ENCODE measurements at places on chromosomes 11 and 22.

- no peak for DNase-seq
Observed at GRCh38 chr22:49084206-49084605, 743.5 kb downstream of the BRD1 start.

- DNase-seq, result no peak
Observed at GRCh38 chr11:69541001-69541285, 59.5 kb downstream of the LINC01488 start.

GRCh38 chr11:3855808-3856491 is 486 bp downstream of the STIM1 start:
- DNase-seq, result peak; percentile 70

- DNase-seq, result no peak
Observed at GRCh38 chr22:50436015-50436830, 38.6 kb downstream of the SBF1 start.

DNA sequence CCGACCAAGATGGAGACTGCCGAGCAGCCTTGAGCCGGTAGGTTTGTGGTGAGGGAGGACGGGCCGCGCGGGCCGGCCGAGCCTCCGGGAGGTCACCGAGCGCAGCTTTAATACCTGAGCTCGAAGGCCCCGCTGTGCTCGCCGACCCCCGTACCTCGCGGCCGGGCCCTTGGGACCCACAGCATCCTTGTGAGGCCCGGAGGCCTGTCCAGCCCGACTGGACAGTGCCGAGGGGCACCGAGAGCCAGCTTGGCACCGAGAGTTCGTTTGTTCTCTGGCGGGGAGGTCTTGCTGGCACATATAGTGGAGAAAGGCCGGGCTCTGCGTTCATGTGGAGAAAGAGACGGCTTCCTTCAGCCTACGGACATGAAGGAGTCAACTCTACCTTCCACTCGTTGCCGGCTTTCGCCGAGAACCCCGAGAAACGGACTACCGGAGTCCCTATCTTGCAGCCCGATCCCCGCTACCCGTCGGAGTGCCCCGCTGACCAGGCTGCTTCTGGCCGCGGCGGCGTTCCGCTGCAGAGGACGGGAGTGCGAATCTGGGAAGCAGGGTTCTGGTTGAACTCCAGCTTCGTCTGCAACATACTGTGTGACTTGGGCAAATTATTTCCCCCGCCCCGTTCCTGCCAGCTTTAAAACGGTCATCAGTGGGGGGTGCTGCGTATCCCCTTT is 349 bp downstream of the TSSC4 start:
- DNase-seq, result no peak

GRCh38 chr11:98736833-98737232 is 283.9 kb upstream of the CNTN5 start:
- no peak for DNase-seq

DNA sequence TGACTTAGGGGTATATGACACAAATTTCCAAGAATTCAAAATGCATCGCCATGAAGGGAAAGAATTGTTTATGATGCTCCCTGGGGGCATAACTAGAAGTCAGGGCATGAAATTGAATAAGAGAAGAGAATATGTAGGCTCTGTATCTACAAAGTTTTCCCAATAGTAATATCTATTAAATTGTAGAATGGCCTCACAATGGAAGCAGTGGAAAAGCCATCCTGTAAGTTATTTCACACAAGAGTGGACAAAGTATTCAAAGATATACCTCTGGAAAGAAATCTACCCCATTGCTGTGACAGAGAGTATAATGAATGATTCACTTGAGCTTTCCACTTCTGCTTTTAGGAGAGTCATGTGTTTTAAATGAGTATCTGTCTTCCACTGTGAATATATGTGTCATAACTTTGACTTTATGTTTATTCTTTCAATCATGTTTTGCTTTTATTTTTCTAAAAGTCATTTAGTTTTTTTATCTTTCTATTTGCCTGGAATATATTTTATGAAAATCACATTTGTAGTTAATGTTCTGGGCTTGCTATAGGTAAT is 65.7 kb upstream of the DDI1 start:
- peak; percentile 1 for DNase-seq
